Fibroblast of villous mesenchyme (primary cell): ENCODE measurements at places on chromosomes 16 and 17.

GRCh38 chr16:75096656-75097055 lies 19.9 kb downstream of the LDHD start:
- DNase-seq = no peak

DNA sequence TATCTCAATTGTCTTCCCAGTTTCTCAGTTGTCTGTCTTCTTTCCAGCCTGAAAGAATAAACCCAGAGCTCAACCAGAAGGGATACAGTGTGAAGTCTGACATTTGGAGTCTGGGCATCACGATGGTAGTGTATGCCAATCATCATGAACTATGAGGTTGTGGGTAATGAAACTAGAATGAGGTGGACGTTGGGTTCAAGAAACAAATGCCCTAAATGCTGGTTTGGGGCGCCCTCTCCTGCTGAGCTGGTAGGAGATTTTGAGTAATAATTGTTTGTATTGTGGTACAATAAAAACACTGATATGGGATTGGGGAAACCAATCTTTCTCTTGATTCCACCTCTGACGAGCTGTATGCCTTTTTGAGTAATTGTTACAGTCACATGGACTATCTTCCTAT lies 110.4 kb downstream of the MAP2K6 start:
- DNase-seq = no peak

- DNase-seq = no peak
Observed at GRCh38 chr16:16778332-16778731, 399.4 kb downstream of the NPIPA7 start.

- no peak for DNase-seq
Observed at GRCh38 chr17:60695960-60696359, 18.3 kb downstream of the BCAS3 start.
